ENCODE measurements at places on chromosomes 3 and 15.
A peak's percentile ranks its signal among the peaks of the same experiment; 100 is the strongest.

DNA sequence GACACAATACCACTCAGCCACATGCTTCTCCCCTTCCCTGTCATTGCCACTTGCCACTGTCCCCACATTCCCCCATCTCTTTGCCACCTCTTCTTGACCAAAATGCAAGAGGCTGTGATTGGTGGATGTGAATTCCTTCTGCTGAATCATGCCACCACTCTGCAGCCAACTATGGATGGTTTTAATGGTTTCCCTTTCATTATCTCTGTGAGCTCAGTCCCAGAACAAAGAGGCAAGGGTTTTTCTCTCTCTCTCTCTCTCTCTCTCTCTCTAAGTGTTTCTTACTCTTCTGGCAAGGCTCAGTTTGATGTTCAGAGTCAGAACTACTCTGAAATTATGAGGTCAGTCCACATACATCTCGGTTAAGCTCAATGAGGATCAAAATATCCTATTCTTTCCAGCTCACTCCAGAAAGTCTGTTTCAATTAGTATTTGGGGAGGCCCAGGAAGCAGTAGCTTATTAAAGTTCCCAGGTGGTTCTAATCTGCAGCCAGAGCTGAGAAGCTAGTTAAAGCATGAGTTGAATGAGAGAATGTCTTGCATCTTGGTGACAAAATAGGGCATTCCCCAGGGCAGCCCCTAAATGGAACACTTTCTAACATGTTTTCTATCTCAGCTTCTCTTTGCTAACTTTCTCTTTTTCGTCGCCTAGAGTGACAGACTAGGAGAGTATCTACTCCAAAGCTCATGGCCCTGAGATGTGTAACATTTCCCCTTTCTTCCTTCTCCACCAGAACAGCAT, 8.5 kb upstream of the ILDR1 start:
- peak; percentile 13 for DNase-seq

DNA sequence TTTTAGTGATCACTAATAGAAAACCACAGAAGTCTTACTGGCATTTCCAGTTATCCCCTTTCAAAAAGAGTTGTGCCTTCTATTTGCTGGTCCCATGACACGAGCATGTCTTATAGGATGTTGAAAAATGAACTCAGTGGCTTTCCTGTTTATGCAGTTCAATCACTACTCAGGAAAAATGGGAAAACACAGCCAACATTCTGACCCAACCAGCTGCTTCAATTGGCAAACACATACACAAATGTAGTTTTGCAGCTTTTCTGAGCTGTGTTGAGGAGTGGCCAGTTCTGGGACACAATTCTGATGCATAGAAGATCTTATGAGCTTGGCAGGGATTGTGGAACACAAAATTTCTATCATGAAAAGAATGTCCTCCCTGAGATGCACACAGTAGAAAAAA, 40.3 kb downstream of the FSTL1 start:
- DNase-seq: no peak

DNA sequence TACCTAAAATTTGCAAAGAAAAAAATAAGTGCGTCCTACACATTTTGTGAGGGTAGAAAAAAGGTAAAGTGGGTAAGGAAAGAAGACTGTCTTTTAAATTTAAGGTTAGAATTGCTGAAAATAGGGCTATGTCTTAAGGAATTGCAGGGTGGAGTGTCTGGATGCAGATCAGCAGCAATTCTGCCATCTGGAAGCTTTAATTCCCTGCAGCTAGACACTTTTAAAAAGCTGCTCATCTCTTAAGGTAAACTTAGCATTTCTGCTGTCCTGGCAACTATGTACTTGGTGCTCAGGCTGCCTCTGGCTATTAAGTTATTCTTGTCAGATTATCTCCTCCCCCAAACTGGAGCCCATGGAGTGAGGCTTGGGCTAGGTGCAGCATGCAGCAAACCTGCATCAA, 420.2 kb downstream of the SI start:
- DNase-seq: no peak

DNA sequence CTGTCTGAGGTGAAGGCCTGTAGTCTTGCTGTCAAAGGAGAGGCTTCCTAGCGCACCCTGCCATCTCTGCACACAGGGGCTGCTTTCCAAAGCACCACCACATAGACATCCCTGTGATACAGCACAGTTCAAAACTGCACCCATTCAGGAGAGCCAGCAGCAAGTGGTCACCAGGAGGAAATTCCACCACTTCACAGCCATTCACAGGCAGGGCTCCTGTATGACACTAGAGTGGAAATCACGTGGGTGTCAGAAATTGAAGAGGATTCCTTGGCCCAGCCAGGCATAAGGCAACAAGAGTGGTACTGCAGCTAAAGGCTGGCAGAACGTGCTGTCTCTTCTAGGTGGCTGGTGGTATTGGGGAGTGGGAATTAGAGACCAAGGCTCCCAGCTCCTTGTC, 102.8 kb downstream of the RFTN1 start:
- no peak for DNase-seq

- DNase-seq: no peak
These were observed 120.4 kb downstream of the GADL1 start for GRCh38 chr3:30774062-30774461.

GRCh38 chr15:19992428-19992827, 549.2 kb downstream of the GOLGA6L6 start:
- no peak for DNase-seq

DNA sequence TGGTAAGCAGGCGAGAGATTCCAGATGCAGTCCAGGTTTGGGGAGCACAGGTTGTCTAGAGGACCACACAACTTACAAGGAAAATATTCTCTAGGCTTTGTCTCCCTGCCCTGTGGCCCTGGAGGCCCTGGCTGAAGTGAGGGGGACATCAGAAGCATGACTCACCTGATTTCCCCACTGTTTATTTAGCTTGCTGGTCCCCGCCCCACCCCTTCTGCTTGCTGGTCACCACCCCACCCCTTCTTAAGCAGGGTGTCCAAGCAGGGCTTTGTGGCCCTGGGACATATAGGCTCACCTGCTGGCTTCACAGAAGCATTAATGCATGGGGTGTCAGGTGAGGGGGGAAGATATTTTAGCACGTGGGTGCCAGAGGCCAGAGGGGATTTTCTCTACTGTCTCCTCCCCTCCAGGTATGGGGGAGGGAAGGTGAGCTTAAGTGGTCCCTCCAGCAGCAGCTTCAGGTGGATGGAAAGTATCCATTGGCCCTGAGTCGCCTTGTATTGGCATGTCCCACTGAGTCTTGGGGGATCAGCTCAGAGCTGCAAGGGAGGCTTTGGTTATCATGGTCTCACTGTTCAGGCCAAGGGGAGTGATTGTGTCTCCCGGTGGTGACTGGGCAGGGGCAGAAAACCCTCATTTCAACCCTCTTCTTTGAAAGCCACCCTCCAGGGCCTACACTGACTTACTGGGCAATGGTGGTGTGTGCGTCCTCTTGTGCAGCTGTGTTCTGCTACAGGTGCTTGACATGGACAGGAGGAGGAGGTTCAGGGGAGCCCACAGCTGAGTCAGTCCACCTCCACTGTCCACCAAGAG, 49.8 kb downstream of the GASK1A start:
- DNase-seq: no peak

- no peak for DNase-seq
These were observed 3.8 kb downstream of the RHO start for GRCh38 chr3:129532261-129532660.

- DNase-seq: no peak
These were observed 252.7 kb downstream of the ROBO1 start for GRCh38 chr3:79515072-79515471.

GRCh38 chr3:14915636-14916222, 31.7 kb upstream of the NR2C2 start:
- no peak for DNase-seq

DNA sequence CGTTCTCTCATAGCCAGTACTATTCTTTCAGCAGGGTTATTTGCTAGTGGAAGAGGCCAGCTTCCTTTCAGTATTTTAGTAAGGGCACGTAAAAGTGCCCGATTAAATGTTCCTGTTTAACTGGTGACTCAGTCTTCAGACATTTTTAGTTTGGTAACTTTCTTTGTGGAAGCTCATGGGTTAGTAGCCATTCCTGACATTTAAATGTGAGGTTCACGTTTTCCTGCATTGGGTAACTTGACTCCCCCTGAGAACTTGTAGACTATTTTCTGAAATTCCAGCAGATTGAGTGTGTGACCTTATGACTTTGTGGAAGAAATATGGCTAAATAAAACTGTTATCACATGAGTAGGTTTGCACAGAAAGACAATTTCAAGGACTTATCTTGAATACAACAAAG, 16.9 kb downstream of the ABHD2 start:
- no peak for DNase-seq
